CD4-positive, alpha-beta T cell treated with Interleukin-17A for 4 hours (primary cell): ENCODE measurements at places on chromosomes 12 and 14.

- no peak for DNase-seq
Measured at GRCh38 chr14:69828354-69828753, 31.3 kb upstream of the SLC10A1 start.

DNA sequence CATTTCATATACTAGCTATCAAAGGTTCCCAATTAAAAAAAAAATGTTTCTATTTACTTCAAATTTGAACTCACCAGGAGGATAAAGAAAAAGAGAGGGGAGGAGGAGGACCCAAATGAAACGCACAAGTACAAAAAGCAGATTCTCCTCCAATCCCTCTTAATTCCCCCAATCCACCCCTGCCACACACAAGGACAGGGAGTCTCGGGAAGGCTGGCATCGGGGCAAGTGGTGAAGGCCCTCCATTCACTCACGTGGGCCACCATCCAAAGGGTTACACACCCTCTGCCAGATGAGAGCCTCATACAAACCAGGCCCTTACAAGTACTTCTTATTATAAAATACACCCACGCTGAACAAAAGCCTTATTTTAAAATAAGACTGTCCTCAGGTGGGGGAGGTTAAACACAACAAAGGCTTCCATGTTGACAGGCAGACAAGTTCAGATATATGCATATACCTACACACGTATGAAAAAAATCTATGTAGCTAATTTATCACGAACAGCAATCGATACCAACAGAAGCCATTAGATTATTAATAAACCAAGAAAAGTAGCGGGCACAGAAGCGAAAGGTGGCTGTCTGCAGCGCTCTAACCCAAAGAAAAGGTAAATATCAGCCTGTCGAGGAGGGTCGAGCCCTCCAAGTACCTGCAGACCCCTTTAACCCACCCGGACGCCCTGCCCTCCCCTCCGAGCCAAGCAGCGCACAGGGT lies 1.5 kb downstream of the ATP2B1 start:
- DNase-seq: no peak

- no peak for DNase-seq
Measured at GRCh38 chr14:78164226-78164853, 5.8 kb upstream of the NRXN3 start.

DNA sequence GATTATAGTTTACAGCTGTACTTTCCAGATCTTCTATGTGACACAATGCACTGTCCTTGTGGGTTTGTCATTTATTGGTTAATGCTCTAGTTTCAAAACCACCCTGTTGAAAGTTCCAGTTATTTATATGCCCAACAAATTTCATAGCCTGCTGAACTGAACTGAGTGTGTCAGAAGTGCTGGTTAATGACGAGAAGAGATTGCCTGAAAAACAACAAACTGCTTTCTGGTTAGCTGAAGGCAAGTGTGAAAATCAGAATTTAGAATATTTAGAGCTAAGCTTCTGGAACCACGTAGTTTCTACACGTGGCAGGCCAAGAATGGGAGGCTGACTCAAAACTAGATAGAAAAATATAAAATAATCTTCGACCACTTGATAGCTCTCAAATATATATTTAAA lies 19.1 kb upstream of the RIN3 start:
- DNase-seq: no peak

- no peak for DNase-seq
Measured at GRCh38 chr14:93464271-93464670, 33.5 kb downstream of the UNC79 start.

GRCh38 chr12:51372021-51372420 lies 19.2 kb downstream of the GALNT6 start:
- DNase-seq: no peak

GRCh38 chr12:95130096-95130495 lies 56.7 kb upstream of the NR2C1 start:
- DNase-seq: no peak

- no peak for DNase-seq
Measured at GRCh38 chr14:58491593-58491992, 64.1 kb downstream of the KIAA0586 start.
